ENCODE measurements at places on chromosomes 16 and 17.
A peak's percentile ranks its signal among the peaks of the same experiment; 100 is the strongest.

- DNase-seq = no peak
Observed at GRCh38 chr17:76951375-76951905, 83.2 kb downstream of the MGAT5B start.

GRCh38 chr17:57295526-57296023 lies 39.3 kb downstream of the MSI2 start:
- no peak for DNase-seq

- no peak for DNase-seq
Observed at GRCh38 chr16:17238285-17239028, 232.3 kb downstream of the XYLT1 start.

- no peak for DNase-seq
Observed at GRCh38 chr16:27471661-27472060, 69.7 kb downstream of the IL21R start.

GRCh38 chr17:82281502-82282238 lies 8.2 kb upstream of the CSNK1D start:
- DNase-seq = no peak

DNA sequence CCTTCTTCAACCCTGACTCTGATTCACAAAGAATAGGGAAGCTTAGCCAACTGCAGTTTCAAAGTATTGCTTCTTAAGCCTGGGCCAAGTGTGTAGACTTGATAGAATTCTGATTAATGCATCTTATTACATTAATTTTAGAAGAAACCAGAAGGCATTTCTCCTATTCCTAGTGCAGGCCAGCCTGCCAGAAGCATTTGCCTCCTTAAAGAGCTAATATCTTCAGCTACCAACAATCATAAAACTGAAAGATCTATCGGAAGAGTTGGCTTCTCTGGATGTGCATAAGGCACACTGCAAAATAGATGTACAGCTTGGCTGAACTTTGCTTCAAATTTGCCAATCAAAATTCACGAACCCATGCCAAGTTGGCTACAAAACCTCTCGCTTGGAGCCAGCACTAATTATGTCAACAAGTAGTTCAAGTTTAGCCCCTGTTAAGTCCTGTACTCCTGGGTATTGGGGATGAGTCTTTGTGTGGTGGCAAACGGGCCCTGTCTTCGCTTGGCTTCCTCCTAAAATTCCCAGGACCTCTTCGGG lies 717.8 kb downstream of the WWOX start:
- no peak for DNase-seq

- no peak for DNase-seq
Observed at GRCh38 chr17:2695243-2695960, 16.2 kb downstream of the CLUH start.

DNA sequence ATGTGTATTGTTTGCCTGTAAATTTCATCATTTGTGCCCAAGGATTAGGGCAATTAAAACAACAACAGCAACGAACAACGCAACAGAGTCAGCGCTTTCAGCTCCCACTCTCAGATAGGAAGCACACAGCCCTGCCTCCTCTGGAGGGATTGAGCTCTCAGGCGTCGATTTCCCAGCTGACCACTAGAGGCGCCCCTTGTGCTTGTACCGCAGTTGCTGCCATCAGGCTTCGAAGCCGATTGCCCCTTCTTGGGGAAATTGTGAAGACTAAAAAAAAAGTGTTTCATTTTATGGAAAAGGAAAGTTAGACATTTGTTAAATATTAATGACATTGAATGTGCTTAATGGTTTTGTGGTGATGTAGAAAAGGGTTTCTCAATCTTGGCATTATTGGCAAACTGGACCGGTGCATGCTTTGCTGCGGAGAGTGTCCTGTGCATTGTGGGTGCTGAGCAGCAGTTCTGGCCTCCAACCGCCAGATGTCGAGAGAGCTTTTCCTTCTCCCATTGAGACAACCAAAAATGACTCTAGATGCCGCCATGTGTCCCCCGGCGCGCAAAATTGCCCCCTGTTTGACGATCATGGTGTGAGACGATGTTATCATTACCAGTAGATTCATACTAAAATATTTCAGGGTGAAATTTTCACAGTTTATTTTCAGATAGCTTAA lies 650.4 kb upstream of the RBFOX1 start:
- DNase-seq = peak; percentile 66

- no peak for DNase-seq
Observed at GRCh38 chr16:53654946-53655345, 48.7 kb downstream of the RPGRIP1L start.

GRCh38 chr16:84982434-84982833 lies 28.9 kb downstream of the ZDHHC7 start:
- DNase-seq = no peak

GRCh38 chr16:34648-34987 lies 18.8 kb downstream of the POLR3K start:
- no peak for DNase-seq

GRCh38 chr16:52497067-52497816 lies 49.7 kb downstream of the TOX3 start:
- DNase-seq = no peak

DNA sequence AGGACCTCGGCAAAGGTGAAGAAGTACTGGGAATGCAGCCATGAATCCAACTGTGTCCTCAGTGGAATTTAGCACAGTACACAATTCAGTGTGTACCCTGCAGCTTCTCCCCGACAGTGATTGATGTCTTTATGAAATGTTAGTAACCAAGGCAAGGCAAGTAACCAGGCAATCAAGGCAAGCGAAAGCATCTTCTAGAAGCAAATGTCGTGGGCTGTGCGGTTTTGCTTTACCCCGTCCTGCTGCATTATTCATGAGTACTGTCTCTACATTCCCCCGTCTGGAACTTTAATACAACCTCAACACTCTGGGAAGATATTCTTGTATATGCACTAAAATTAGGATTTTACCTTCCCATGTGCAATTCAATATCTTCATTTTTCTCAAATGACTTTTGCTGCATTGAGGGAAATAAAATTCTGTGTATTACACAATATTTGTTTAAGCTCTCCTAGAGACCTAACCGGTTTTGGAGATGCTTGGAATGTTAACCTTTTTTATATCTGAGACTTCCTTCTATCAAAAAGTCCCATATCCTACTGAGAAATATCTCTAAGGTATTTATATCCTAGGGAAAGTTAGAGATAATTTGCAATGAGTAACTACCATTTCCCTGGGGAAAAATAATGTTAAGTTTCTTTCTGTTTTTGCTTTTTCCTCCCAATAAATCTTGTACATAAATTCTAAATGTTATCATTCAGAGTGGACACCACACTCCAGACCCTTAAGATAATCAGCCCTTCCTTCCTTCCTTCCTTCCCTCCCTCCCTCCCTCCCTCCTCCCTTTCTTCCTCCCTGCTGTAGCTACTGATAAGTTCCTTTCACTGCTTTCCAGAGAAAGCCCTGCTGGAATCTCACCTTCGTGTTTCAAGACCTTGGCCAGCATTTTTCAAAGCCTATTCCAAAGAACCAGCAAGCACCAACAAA lies 51.9 kb upstream of the ADORA2B start:
- DNase-seq = no peak

DNA sequence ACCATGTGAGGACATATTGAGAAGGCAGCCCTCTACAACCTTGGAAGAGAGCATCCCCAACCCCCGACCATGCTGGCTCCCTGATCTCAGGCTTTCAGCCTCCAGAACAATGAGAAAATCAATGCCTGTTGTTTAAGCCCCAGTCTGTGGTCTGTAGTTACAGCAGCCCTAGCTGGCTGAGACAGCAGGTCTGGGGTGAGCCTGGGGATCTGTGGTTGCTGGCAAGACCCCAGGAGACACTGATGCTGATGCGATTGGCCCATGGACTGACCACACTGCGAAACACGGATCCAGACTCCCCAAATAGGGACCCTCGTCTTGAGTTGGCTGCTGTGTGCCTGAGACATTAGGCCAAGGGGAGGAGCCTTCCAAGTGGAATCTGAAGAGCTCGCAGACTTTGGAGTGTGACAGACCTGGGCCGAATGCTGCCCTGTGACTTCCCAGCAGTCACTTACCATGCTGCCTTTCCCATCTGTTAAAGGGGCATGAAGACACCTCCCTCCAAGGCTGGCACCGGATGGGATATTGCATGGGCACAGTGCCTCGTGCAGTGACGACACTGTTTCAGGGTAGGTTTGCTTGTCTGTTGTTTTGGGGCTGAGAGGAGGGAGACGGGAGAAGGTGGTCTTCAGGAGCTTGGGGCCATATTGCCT lies 147.8 kb upstream of the RPL38 start:
- DNase-seq = no peak

- DNase-seq = no peak
Observed at GRCh38 chr16:56048425-56049105, 142.7 kb upstream of the GNAO1 start.

DNA sequence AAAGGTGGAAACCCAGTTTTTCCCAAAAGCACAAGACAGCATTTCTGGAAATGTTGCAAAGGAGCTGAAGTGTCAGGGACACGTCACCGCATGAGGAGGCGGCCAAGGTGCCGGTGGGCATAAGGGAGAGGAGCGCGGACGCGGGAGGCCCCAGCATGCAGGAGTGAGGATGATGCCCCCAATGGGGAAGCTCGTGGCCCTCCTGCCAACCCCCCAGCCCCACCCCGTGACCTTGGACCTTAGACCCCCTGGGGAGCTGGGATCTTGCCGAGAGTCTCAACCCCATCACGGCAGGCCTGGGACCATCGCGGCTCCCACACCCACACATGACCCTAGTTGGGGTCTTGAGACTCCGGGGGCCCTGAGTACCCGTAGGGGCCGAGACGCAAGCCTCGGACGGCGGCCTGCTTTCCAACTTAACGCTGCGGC lies 119.4 kb upstream of the METRNL start:
- no peak for DNase-seq

GRCh38 chr16:48366165-48367093 lies 18.8 kb downstream of the SIAH1 start:
- peak; percentile 48 for DNase-seq

DNA sequence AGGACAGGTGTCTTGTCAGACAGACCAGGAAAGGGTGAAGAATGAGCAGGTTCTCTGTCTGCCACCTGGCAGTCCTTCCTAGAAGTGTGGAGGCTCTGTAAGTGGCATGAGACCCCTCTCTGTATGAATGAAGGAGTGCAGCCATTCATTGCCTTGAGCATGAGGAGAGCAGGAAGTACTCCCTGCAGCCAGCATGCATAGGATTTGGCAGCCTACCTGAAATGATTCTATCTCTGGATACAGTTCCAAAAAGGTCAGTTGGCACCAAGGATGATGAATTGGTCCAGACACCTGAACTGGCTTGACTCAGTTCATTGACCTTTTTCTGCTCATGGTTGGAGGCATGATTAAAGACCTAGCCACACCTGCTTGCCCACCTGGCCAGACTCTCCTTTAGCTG lies 163.0 kb downstream of the PRKCB start:
- no peak for DNase-seq

DNA sequence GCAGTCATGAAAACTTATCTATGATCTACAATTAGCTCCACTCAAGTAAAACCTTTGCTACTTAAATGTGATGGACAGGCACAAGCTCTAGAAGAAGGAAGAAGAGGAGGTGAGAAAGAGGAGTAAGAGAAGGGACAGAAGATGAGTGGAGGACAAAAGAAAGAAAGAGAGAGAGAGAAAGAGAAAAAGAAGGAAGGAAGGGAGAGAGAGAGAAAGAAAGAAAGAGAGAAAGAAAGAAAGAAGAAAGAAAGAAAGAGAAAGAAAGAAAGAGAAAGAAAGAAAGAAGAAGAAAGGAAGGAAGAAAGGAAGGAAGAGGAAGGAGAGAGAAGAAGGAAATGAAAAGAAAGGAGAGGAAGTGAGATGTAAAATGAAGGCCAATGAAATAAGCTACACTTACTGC lies 2.2 kb upstream of the KRTAP9-3 start:
- no peak for DNase-seq

DNA sequence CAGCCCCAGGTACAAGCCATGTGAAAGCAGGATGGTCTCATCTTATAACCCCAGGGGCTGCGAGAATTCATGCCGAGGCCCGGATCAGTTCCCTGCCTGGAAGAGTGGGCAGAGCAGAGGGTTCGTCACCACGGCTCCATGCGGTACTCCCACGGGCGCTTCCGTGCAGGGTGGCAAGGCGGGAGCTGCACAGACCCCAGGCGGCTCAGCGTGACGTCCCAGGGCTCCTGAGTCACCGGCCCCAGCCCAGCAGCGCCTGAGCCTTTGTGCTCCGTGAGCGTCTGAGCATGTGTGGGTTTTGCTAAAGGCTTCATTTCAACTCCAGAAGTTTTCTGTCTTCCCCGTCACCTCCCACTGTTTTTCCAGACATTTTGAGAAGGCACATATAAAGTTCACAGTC lies 71.2 kb upstream of the CHMP6 start:
- no peak for DNase-seq

- no peak for DNase-seq
Observed at GRCh38 chr17:27070836-27071235, 223.1 kb upstream of the WSB1 start.

- DNase-seq = no peak
Observed at GRCh38 chr16:81629034-81629802, 149.9 kb upstream of the PLCG2 start.

- no peak for DNase-seq
Observed at GRCh38 chr17:10033959-10034358, 128.9 kb upstream of the RCVRN start.

DNA sequence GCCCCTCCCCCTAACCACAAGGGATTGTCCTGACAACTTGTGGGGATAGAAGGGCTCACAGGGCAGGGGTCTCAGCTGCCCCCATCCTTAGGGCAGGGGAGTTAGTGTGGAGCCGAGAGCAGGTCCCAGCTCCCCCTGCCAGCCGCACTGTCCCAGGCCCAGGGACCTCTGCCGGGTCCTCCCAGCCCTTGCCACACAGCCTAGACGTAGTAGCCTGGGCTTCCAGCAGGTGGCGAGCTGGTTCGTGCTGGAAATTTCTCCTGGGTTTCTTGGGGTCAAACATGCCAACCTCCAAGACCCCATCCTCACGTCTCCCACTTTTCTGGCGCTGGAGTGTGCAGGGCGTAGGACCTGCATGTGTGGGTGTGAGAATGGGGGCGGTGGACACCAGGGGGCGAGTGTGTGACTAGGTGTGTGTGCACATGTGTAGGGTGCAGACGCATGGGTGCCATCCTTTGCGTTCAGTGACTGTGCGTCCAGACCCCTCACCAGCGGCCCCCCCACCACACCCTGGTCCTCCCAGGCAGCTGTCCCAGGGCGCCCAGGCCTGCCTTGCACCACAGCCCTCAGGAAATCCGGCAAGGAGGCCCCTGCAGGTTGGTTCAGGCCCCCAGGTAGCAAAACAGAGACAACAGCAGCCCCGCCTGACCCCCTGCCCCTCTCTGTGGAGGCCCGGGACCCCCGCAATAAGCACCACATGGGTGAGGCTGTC lies 29.5 kb downstream of the SBK1 start:
- DNase-seq = peak; percentile 91

DNA sequence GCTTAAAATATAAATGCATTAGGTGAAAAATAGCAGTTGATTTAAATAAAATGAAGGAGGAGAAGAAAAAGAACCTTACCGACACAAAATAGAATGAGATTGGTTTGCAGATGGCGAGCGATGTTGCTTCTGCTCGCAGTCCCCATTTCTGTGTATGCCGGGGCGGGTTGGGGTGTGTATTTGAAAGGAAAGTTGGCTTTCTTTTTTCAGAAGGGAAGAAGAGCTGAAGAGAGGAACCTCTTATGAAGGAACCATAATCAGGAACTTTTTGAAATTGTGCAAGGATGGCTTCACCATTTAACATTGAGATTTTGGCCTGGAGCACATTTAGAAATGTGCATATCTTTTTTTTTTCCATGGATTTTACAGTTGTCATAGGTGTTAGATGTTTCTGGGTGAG lies at the start of gene IGSF6:
Gene IGSF6 (minus strand): TSS at position 156 of the 400 bp plus-strand sequence. CDS start 10 bp downstream, at position 146.
- no peak for DNase-seq

GRCh38 chr17:27882162-27882840 lies 10.9 kb downstream of the LYRM9 start:
- no peak for DNase-seq

Data from H7 (cell line).